Central memory CD4-positive, alpha-beta T cell (primary cell): ENCODE measurements at places on chromosomes 1 and 21.

DNA sequence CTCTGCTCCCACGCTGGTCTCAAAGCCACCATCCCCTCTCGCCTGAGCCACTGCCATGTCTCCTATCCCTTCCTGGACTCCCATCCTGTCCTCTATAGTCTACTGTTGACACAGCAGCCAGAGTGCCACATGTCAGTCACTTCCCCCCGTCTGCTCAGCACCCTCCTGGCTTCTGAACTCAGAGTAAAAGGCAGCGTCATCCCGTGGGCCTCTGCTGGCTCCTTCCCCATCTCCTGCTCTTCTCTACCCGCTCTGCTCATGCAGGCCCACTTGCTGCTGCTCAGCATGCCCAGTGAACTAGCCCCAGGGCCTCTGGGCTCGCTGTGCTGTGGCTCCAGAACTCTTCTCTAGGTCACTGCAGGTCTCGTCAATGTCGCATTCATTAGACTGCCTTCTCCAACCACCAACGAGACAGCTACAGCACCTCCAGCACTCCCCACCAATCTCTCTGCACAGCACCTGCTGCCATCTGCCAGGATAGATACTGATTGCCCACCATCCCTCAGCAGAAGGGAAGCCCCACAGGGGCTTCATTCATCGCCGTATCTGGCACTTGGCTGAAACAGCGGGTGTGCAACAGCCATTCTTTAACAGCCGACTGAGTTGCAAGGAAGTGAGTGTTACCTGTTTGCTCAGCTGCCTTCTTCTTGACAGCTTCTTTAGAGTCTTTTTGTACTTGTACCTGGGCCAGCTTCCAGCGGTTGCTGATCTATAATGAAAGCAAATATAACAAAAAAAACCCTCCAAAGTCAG, 11.8 kb upstream of the SRM start:
- DNase-seq: no peak

GRCh38 chr1:30416221-30416820, 307.1 kb downstream of the MATN1 start:
- DNase-seq: no peak

DNA sequence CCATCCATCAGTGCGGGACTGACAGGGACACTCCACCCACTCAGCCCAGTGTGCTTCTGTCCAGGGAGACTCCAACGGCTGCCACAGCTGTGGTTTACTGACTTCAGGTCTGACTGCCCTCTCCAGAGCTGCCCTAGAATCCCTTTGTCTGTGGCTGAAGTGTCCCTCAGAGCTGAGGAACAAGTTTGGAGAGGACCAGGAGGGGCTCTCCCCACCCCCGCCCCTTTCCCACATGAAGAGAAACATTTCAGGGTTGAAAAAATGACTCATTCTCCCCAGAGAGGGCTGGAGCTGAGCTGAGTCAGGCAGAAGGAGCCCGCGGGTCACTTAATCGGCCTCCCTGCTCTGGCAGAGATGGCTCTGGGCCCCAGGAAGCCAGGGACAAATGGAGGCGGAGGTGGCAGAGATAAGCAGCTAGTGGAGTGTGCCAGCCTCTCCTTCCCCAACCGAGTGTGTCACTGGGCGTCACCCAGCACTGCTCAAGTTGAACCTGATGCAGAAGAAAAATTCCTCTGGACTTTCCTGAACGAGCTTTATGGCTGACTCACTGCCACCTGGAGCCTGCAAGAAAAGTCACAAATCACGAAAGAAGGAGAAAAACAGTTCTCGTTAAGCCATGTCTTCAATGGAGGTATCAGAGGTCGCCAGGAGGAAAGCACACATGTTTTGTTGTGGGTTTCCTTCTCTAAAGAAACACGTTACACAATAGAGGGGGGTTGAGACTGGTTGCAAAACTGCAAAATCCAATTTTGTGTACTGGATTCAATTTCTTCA, 34.3 kb upstream of the ECE1 start:
- DNase-seq: peak; percentile 40

DNA sequence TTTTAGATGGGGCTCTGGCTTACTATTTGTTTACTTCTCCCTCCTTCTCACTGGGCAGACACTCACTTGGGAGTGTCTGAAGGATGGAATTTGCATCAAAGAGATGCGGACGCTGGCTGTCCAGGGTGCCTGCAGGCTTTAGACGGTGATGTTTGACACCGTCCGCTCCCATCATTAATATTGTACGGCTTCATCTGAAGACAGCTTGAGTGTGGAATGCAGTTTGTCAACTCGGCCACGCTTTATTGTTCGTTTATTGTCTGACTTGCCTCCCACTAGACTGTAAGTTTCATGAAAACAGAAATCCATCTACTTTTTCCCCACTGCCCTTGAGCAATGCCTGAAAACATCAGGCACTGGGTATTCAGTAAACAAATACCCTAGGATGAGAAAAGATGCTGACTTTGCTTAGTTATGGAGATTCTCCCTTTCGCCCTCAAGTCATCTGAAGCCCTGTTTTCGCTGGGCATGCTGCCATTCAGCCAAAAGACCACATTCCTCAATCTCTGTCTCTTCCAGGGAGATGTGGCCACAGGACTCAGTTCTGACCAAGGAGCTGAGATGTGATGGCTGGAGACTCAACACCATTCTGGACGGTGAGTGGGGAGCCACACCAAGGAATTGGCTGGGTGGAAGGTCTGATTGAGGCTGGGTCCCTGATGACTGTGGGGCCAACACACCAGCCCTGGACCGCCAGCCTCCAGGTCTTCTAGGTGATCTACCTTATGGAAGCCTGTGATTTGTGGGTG, 87.6 kb downstream of the BCAR3 start:
- no peak for DNase-seq

GRCh38 chr1:184693011-184693410, 61.6 kb downstream of the EDEM3 start:
- DNase-seq: no peak

DNA sequence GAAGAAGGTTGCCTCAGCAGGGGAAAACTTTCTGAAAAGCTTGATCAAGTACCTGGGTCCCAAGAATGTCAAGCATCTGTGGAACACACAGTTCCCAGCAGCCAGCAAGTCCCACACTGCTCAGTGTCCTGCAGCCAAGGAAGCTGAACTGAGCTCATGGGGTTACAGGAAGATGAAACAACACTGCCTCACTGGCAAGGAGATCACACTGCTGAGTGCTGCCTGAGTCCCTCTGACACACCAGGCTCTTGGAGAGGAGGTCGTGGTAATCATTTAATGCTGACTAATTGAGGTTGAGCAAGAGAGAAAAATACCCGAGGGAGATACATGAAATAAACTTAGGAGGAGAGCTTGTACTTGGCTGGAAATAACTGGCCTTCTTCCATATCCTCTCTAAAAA, 75.2 kb downstream of the MPZL1 start:
- no peak for DNase-seq

GRCh38 chr1:224859651-224860050, 69.8 kb upstream of the DNAH14 start:
- DNase-seq: no peak

DNA sequence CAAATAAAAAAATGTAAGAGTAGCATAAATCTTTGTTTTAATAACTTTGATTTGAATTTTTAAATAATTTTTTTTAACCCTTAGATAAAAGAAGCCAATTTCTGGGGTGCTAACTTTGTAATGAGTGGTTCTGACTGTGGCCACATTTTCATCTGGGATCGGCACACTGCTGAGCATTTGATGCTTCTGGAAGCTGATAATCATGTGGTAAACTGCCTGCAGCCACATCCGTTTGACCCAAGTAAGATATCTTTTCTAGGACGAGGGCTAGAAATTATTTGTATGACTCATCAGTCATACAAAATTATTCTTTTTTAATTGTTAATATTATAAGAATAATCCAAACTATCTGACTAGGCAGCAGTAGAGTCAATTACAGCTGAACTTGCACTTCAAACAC, 71.2 kb downstream of the GPR161 start:
- no peak for DNase-seq

DNA sequence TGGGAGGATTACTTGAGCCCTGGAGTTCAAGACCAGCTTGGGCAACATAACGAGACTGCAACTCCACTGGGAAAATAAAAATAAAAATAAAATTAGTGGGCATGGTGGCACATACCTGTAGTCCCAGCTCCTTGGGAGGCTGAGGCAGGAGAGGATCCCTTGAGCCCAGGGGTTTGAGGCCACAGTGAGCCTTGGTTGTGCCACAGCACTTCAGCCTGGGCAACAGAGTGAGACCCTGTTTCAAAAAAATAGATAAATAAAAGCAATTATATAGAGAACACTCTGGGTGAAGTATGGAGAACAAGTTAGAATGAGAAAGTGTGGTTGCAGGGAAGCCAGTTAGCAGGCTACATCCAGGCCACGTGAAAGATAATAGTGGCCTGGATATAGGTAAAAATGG, 25.7 kb downstream of the CXADR start:
- DNase-seq: no peak

DNA sequence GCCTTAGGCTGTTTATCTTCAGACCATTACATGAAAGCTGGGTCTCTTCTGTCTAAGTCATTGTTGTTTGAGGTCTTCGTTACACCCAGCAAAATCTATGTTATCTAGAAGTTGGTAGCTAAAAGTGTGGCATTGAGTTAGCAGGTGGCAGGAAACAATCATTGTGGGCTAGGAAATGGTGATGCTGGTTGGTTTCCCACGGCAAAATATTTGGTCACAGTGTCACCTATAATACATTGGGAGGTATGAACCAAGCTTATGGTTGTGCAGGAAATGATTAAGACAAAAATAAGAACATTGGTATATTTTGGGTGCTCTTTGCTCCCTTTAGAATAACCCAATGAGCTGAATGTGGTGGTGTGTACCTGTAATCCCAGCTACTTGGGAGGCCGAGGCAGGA, 169.7 kb downstream of the TRIM33 start:
- peak; percentile 74 for DNase-seq

GRCh38 chr1:162902416-162902815, 41.4 kb upstream of the CCDC190 start:
- no peak for DNase-seq

- no peak for DNase-seq
Measured at GRCh38 chr1:22592919-22593790, 29.9 kb downstream of the EPHA8 start.

GRCh38 chr1:223479261-223479660, 86.0 kb downstream of the CCDC185 start:
- DNase-seq: no peak

- no peak for DNase-seq
Measured at GRCh38 chr1:53477651-53478501, 18.7 kb downstream of the DMRTB1 start.

- DNase-seq: no peak
Measured at GRCh38 chr1:9399510-9400424, 107.1 kb downstream of the SPSB1 start.

- DNase-seq: no peak
Measured at GRCh38 chr1:205199090-205199930, 12.2 kb downstream of the DSTYK start.

DNA sequence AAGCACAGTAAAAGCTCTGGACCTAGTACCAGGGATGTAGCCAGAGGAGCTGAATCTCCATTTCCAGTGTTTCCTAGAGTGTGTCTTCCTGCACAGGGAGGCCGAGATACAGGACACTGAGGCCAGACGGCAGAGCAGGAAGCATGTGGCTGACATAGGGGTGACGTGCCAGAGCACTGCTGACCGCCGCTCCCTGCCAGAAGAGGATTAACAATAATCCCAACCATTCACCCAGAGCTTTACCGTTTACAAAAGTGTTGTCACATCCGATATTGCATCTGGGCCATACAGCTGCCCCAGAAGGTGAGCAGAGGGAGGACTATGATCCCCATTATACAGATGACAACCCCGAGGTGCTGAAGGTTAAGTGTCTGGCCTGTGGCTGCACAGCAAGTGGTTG, 5.8 kb upstream of the CLDN19 start:
- DNase-seq: no peak

DNA sequence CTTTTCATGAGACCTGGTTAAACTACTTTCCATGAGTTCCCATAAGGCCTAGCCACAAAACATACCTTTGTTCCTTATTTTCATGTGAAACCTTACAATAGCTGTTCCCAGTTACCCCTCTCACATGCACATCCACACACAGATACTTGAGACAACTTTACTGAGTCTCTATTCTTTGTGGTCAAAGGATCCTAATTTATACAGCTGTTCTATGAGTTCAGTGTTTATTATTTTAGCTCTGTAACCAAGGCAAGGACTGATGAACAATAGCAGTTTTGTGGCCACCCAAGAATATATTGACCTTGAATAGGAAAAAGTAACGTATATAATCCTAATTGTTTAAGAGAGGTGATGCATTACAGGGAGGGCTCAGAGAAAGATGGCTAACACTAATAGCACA, 160.5 kb upstream of the CACYBP start:
- no peak for DNase-seq

- DNase-seq: peak; percentile 41
Measured at GRCh38 chr1:172089768-172090510, 248.6 kb downstream of the DNM3 start.

DNA sequence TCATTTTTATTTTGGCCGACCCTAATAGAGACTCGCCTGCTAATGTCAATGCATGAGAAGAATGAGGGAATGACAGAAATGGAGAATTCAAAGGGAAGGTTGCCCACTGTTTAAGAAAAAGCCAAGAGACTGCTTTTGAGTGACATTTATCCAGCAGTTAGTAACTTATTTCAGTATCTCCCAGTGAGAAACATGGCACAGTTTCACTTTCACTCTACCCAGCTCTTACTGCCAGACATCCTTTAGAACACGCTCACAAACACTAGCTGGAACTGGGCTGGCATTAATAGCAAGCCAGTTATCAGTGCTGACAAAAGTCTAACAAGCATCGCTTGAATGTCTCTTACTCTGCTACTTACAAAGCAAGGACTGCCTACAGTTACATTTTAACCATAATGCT, 8.5 kb downstream of the GGPS1 start:
- DNase-seq: peak; percentile 39

DNA sequence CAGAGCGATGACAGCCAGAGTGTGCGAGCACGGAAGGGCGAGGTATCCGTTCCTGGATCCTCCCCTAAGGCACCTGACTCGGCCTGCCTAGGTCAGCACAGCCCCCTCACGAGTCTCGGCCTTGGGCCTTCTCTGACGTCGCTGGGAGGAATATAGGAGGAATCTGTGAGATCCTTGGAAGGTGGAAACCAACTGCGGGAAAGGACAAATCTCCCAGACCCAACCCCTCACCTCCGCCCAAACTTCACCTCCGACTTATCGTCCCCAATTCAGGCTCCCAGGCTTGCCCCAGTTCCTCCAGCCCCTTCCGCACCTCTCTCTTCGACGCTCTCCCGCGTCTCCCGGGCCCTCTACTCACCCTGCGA, 494 bp downstream of the APH1A start:
- peak; percentile 58 for DNase-seq

DNA sequence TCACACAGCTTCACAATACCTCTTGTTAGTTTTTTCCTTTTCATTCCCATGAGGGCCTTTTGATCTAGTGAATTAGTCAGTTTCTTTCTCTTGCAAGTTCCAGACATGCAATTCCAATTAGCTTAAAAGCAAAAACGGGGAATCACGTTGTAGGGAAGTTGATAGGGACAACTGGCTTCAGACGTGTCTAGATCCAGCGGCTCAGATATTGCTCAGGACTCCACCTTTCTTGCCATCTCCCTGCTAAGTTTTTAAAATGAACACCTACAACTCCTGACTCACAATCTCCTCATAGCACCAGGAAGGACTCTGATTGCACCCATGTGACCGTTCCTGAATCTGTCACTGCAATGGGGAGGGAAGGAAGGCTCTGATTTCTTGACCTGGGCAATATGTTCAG, 63.8 kb upstream of the ARHGAP29 start:
- no peak for DNase-seq

- no peak for DNase-seq
Measured at GRCh38 chr1:68344208-68344607, 105.5 kb downstream of the RPE65 start.
